ENCODE measurements at places on chromosomes 2 and 18. TPM values are rescaled to one million over a fixed set of nuclear protein-coding genes. Genes with fewer than 3 reads are reported as not detected.

IL18RAP gene
- not detected for total RNA-seq

RAPGEF4 gene
- total RNA-seq = 1.8 TPM

FAM124B gene
- total RNA-seq = not detected

ATAD2B gene
- total RNA-seq = 3.9 TPM

NT5C1B gene
- not detected for total RNA-seq

CD28 gene
- total RNA-seq = not detected
